ENCODE measurements at places on chromosomes 1 and 21.
A peak's percentile ranks its signal among the peaks of the same experiment; 100 is the strongest.

DNA sequence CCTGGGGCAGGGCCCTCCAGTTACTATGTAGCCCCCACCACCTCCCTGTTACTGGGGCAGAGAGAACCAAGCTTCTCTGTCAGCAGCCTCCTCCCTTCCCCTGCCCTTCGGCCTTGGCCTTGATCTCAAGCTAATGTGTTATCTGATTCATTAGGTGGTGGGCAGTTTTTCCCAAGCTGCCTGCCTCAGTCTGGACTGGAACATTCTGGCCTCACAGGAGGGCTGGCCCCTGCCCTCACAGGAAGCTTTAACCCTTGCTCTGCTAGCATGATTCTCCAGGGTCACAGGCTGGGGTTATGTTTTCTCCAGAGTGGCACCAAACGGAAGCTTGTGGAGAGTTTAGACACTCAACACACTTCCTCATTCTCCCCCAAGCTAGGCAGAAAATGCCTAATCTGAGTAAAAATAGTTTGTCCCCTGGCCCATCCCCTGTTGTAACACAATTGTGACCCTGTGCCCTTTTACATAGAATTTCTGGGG is 37.2 kb upstream of the SLC6A9 start:
- DNase-seq, result no peak

GRCh38 chr1:53345996-53346813 is 18.3 kb upstream of the LRP8 start:
- no peak for DNase-seq

GRCh38 chr1:157288996-157289395 is 150.8 kb upstream of the ETV3 start:
- no peak for DNase-seq

- DNase-seq, result peak; percentile 80
Observed at GRCh38 chr1:10152709-10153284, 57.6 kb upstream of the KIF1B start.

DNA sequence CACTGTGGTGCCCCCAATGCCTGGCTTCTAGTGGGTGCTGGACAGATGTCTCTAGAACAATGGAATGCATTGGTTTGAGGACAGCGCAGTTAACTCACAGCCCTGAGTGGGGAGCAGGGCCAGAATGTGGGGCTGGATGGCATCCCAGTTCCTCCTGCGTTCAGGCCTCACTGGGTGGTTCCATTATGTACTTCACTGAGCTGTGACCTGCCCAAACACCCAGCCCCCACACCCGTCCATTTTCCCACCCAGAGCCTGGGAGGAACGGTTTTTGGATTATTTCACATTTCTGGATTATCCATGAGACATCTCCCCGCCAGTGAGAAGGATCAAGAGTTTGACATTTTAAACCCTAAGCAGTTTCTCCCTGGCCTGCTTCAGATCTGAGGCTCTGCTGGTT is 55.3 kb upstream of the WASF2 start:
- peak; percentile 59 for DNase-seq

- no peak for DNase-seq
Observed at GRCh38 chr1:101285922-101286570, 49.2 kb downstream of the S1PR1 start.

GRCh38 chr1:227140376-227140775 is 177.9 kb downstream of the CDC42BPA start:
- DNase-seq, result no peak

DNA sequence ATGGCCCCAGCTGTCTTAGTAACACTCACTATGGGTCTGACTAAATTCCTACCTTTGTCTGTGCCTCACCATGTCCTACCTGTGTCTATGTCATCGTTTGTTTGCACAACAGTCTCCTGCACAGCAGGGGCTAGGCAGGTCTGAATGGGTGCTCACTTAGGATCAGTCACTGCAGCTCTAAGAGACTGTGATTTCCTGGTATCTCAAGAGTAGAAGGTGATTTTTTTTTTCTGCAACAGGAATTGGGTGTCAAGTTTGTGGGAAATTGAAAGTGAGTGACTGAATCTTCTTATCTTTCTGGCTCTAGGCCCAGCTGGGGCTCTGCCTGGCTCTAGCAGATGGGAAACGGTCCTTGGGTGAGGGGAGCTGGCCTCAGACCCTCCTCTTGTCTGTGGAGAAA is 46.4 kb upstream of the TRABD2B start:
- DNase-seq, result no peak

DNA sequence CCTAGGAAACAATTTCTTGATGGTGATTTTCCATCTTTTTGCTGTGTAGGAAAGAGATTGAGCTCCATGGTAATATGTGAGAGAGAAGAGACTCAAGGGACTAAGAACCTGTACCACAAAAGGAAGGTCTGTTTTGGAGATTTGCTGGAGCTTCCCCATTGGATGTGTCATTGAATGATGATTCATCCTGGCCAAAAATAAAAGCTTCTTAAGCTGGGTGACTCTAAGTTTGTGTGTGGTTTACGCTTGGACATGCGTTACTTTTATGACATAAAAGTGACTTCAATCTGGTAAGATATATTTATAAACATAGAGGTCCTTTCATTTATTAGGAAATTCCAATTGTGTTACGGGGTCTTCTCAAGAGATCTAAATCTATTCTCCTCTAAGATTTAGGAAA is 17.4 kb upstream of the IL19 start:
- DNase-seq, result no peak

DNA sequence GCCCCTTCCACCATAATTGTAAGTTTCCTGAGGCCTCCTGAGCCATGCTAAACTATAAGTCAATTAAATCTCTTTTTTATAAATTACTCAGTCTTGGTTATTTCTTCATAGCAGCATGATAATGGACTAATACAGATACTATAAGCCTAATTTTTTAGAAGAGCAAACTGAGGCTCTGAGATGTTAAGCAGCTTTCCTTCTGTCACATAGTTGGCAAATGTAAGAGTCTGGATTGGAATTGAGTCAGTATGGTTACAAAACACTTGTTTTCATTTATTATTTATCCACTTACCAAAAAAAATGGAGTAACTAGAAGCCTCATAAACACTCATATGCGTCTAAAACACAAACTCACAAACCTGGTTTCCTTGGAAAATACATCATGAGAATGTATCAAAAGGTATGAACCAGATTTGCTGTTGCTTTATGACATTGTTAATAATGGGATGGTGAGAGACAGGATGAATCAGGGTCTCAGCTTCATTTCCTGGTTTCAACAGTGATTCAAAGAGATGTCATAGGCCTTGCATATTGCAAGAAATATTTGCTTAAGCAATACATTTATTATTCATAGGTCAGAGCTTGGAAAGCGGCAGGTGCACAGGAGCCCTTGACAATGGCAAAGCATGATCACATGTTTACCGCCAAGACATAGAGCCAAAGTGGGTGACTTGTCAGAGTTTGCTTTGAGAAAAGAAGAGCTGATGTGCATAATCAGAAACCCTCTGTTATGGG is 221.5 kb downstream of the GRIK1 start:
- no peak for DNase-seq

DNA sequence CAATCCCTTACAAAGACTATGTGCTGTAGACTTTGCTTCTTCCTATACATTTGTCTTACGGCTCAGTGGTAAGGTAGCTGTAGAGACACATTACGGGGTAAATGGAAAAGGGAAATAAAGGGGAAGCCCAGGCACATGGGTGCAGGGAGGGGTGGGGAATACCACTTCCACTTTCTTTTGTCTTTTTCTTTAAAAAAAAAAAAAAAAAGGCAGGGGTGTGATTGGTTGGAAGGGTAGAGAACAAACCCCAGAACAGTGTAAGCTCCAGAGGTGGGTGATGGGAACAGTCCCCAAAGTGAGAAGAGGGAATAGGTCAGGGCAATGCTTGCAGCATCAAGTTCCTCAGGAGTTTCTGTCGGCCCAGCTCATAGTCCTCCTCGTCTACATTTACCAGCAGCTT is 3.9 kb downstream of the NIT1 start:
- DNase-seq, result no peak

DNA sequence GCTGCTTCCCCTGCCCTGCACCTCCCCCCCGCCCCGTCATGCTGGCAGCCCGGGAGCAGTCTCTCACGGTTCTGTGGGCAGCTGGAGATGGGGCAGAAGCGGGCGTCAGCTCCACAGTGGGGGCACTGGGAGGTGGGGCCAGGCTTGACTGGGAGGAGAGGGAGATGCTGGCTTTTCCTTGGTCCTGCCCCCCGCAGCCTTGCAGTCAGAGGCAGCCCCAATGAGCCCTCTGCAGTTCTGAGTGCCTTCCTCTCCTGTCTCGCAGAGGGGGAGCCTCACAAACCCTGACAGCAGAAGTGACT is 21.7 kb downstream of the ARHGEF10L start:
- DNase-seq, result peak; percentile 10

DNA sequence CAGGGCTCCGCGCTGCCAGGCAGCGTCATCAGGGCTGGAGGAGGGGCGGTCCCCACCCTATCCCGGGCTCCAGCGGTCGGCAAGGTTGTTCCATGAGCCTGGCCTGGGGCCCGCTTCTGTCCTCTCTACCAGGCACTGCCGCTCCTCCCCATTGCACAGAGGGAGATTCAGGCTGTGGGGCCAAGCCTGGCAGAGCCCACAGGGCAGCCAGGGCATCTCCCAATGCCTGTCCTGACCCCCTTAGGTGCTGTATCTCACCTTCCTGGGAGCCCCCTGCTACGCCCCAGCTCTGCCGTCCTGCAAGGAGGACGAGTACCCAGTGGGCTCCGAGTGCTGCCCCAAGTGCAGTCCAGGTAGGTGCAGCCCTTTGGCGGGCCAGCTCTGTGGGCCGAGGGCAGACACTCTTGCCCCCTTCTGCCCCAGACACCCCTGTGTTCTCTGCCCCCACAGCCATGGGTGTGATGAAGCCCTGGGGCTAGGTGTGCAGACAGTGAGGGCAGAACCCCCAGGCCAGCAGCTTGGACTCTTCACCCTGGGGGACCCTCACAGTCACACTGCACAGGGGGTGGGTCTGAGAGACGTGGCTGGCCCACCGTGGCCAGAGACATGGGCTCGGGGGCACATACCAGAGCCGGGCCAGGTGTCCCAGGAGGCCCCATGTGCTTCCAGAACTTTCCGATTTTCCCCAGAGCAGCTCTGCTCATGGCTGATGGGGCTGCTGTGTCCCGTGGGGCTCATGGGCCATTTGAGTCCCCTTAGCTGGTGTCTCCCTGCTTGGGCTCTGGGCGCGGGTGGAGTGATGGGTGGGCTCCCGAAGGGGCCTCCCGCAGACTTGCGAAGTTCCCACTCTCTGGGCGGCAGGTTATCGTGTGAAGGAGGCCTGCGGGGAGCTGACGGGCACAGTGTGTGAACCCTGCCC is 1.6 kb downstream of the TNFRSF14 start:
- no peak for DNase-seq

GRCh38 chr1:91635763-91636162 is 135.1 kb downstream of the CDC7 start:
- DNase-seq, result no peak

- DNase-seq, result no peak
Observed at GRCh38 chr1:160610569-160611242, 31.4 kb upstream of the CD84 start.

- peak; percentile 2 for DNase-seq
Observed at GRCh38 chr1:26168410-26169197, at the start of gene C1orf232. TSS of gene C1orf232 (minus strand) at chr1:26168963. CDS start at chr1:26168499, 464 bp downstream.

- no peak for DNase-seq
Observed at GRCh38 chr1:30371888-30372791, 351.2 kb downstream of the MATN1 start.

DNA sequence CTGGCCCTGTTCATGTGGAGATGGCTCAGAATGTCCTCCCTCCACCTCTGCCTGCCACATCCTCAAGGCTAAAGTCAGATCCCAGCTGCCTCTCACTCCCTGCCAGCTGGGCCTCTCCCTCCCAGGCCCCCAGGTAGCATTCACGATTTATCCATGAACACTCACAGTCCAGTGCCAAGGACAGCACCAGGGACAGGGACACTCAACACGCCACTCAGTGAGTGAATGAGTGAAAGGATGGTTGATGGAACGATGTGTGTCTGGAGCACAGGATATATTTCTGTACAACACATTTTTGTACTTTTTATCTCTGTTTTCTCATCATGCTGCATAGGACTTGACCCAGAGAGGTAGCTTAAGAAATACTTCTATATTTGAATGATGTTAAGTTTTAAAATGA is 10.1 kb downstream of the CYP4A11 start:
- DNase-seq, result no peak

- DNase-seq, result no peak
Observed at GRCh38 chr1:46437723-46438122, 43.6 kb downstream of the FAAH start.

- DNase-seq, result no peak
Observed at GRCh38 chr1:42935971-42936308, 22.7 kb downstream of the SLC2A1 start.

DNA sequence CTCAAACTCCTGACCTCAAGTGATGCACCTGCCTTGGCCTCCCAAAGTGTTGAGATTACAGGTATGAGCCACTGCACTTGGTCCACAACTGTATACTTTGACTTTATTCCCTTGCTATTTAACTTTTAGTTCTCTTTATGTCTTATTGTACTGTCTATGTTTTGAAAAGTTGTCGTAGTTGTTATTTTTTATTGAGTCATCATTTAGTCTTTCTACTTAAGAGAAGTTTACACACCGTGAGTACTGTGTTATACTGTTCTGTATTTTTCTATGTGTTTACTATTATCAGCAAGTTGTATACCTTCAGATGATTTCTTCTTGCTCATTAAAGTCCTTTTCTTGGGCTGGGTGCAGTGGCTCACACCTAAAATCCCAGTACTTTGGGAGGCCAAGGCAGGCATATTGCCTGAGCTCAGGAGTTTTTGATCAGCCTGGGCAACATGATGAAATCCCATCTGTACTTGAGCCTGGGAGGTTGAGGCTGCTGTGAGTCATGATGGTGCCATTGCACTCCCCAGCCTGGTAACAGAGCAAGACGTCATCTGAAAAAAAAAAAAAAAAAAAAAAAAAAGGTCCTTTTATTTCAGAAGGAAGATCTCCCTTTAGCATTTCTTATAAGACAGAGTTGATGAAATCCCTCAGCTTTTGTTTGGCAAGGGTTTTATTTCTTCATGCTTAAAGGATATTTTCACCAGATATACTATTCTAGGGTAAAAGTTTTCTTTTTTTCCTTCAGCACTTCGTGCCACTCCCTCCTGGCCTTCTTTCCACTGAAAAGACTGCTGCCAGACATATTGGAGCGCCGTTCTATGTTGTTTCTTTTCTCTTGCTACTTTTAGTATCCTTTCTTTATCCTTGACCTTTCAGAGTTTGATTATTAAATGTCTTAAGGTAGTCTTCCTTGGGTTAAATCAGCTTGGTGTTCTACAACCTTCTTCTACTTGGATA is 47.6 kb downstream of the TNFSF18 start:
- DNase-seq, result no peak

DNA sequence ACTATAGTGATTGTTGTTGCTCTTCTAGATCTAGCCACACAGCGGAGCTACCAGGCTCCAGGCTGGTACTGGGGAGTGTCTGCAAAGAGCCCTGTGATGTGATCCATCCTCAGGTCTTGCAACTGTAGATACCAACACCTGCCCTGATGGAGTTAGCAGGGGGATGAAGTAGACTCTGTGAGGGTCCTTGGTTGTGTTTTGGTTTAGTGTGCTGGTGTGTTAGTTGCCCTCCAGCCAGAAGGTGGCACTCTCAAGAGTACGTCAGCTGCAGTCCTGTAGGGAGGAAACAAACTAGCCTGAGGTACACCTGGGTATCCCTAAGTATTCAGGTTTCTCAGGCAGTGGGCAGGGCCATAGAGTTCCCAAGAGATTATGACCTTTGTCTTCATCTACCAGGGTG is 81.2 kb upstream of the TMPRSS2 start:
- no peak for DNase-seq

Measured in midbrain (tissue), 1 donor.